GOT3 (cell line): ENCODE measurements at places on chromosomes 1 and 21.

GRCh38 chr1:34055818-34056217, 109.2 kb downstream of the CSMD2 start:
- no peak for DNase-seq

DNA sequence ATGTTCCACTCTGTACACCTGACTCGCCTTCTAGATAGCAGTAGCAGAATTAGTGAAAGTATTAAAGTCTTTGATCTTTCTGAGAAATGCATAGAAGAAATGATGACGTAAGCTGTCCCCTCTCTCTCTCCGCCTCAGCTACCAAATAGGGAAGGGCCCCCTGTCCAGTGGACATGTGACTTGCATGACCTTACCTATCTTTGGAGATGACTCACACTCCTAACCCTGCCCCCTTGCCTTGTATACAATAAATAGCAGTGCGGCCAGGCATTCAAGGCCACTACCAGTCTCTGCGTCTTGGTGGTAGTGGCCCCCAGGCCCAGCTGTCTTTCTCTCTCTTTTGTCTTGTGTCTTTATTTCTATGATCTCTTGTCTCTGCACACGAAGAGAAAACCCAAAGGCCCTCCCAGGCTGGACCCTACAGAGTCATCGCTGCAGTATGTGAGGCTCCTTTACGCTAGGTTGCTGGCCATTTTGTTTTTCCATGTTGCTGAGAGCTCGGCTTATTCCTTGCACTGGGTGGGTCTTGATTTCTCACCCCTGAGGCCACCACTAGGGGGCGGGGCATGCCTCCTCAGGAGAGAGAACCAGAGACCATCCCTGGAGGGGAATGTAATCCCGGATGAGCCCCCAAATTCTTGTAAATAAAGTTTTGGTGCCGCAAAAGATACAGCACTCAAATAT, 16.0 kb upstream of the ZBTB8B start:
- no peak for DNase-seq

DNA sequence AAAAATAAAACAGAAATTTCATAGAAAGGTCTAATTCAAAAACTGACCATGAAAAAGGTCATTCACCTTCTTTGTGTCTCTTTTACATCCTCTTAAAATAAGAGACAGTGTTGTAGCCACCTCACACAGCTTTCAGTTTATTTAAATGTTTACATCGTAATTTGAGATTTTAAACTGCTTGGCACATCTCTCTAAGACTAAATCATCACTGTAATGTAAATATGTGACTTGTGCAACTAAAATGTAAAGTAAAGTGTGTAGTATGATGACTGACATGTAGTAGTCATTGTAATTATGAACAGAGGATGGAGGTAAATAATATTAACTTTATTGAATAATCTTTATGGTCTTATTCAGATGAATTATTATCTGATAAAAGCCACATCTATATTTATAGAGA, 283.9 kb downstream of the KCNT2 start:
- no peak for DNase-seq

- DNase-seq, result no peak
These were observed 223.0 kb upstream of the ADAMTS5 start for GRCh38 chr21:27189870-27190269.
